ENCODE measurements at places on chromosomes 4 and X.

GRCh38 chrX:120367402-120368109 is 5.7 kb downstream of the ATP1B4 start:
- no peak for DNase-seq

GRCh38 chr4:4338210-4339001 is 48.4 kb downstream of the ZBTB49 start:
- no peak for DNase-seq

DNA sequence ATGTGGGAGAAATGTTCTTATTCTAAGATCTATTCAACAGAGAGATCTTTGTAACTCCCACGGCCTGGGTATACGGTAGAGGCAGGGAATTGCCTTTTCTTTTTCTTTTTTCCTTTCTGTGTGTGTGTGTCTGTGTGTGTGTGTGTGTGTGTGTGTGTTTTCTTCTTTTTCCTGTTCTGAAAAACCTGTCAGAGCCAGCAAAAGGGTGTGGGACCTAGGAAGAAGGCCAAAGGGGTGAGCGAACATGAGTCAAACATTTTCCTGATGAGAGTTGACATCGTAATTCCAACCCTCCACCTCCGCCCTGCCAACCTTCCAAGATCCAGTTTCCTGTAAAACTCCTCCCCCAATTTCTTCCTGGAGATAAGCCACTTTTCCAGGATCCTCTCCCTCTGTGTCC is 2.8 kb upstream of the CHIC2 start:
- no peak for DNase-seq

DNA sequence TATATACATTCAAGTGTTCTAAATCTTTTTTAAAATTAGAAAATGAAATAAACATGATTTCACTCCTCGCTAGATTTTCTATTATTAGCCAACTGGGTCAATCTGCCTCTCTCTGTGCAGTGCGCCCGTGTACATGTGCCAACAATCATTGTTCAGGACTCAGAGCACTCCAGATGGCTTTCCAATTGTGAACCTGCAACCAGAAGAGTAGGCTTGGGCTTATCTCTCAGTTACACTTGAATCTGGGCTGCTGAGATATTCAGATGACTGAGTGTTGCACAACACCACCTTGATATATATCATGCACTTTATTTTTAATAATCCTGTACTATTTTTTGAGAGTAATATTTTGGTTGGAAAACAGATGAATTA is 184.0 kb upstream of the FSTL5 start:
- DNase-seq: no peak

DNA sequence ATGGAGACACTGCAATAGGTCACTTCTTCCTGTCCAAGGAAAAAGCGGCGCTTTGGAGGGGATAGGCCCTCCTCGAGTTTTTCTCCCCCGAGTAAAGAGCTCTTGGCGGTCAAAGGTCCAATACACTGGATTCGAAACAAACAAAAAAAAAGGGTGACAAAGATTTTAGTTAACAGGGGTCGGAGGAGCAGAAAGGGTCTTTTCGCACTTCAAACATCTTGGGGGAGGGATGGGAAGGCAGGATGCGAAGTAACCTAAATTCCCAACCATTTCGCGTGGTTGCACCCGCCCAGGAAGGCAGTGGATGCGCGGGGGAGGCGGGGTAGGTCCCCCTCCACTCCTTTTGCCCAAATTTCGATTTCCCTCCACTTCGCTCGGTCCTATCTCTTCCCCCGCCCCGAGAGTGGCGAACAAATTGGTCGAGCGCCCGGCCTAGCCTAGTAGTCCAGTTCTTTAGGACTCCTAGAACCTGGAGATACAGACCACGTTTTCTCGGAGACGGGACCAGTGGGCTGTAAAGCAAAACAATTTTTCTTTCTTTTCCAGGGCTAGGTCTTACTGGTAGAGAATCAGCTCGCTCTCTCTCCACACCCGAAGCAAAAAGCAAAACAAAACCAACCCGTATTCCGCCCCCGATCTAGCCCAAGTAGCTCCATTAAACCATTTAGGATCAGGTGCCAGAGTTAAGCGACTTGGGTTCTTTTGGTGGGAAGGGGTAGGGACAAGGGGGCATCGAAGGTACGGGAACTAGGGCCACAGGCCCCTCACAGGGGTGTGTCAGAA is 2.0 kb upstream of the STAG2 start:
- DNase-seq: no peak

GRCh38 chr4:4321951-4322688 is 32.1 kb downstream of the ZBTB49 start:
- no peak for DNase-seq

GRCh38 chr4:7037425-7037824 is 5.7 kb upstream of the TADA2B start:
- no peak for DNase-seq

GRCh38 chr4:152785639-152786615 is 6.2 kb downstream of the ARFIP1 start:
- no peak for DNase-seq

Data from HTR-8/SVneo (cell line).